Right hindlimb (tissue), 1 donor: ENCODE measurements at places on chromosomes 1 and 21.

DNA sequence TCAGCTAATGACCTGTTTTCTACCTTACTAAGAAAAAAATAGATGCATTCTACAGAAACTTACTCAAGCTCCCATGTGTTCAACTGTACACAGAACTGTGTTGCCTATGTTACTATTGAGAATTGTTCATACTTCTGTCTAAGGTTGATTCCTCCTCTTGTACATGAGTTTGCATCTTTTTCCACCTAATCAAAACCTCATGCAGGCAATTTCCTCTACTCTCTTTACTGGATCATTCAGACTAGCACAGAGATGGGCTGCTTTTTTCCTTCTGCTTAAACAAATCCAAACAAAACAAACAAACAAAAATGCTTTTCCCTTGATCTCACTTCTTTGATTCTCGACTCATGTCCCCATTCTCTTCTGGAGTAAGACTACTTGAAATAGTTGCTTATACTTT lies 58.8 kb upstream of the PTGFR start:
- no peak for DNase-seq

GRCh38 chr1:164660412-164660772 lies 101.4 kb downstream of the PBX1 start:
- DNase-seq = no peak

DNA sequence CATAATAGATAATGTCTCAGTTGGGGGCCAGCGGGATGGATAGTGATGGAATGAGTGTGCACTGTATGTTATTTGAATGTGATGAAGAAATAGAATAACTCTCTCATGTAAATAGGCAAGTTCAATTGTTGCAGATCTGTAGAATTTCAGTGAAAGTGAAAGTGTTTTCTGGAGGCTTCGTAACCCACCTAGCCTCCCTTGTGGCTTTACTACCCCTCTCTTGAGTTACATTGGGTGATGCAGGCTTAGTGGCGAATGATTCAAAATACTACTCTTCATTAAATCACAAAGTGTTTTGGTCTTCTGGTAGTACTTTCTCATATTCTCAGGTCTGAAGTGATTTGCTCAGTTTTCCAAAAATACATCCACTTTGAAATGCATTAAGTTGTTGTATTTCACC lies 411.9 kb downstream of the ZP4 start:
- DNase-seq = no peak

DNA sequence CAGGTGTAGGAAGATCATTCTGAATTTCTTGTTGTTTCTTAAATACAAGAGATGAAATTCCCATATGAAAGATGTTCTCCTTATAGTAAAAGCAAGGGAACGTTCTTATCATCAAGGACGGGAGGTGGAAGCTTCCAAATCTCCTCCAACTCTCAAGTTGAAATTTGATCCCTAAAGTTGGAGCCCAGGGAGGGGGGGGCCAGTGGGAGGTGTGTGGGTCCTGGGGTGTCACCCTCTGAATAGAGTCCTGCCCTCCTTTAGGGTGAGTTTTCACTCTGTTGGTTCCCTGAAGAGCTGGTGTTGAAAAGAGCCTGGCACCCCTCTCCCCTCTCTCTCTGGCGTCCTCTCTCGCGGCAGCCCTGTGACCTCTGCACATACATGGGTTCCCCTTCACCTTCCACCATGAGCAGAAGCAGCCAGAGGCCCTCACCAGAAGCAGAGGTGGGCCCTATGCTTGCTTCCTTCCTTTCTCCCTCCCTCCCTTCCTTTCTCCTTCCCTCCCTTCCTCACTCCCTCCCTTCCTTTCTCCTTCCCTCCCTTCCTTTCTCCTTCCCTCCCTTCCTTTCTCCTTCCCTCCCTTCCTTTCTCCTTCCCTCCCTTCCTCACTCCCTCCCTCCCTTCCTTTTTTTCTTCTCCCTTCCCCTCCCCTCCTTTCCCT lies 10.0 kb upstream of the TRIM17 start:
- DNase-seq = no peak
